ENCODE measurements at places on chromosomes 1 and 21.

GRCh38 chr21:25456672-25457071 is 150.6 kb downstream of the MRPL39 start:
- DNase-seq = no peak

DNA sequence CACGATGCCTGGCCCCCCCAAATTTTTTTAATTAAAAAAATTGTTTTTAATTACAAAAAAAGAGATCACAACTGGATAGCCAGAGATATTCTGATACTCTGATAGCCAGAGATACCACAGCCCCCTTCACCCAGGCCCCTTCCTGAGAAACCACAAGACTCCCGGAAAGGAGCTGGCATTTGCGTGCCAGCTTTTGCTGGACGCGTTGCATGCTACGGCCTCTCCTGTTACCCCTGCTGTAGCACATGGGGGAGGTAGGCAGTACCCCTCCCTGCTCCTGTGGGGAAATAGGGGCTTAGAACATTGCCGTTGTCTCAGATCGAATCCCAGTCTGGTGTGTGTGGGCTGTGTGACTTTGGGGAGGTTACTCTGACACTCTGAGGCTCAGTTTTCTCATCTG is 22.7 kb downstream of the MFAP2 start:
- DNase-seq = no peak

- DNase-seq = no peak
Measured at GRCh38 chr1:4797016-4797410, 142.6 kb downstream of the AJAP1 start.

DNA sequence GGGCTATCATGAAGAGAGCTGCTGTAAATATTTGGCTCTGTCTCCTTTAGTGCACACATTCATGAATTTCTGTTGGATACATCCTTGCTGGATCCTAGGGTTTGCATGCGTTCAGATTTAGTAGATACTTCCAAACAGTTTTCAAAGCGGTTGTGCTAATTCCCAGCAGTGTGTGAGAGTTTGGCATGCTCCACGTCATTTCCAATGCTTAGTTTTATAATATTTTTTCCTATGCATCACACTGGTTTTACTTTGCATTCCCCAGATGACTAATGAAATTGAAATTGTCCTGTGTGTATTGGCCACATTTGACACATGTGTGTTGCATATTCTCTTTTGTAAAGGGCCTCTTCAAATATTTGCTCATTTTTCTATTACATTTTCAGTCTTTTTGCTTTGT is 18.5 kb upstream of the AADACL3 start:
- DNase-seq = no peak

DNA sequence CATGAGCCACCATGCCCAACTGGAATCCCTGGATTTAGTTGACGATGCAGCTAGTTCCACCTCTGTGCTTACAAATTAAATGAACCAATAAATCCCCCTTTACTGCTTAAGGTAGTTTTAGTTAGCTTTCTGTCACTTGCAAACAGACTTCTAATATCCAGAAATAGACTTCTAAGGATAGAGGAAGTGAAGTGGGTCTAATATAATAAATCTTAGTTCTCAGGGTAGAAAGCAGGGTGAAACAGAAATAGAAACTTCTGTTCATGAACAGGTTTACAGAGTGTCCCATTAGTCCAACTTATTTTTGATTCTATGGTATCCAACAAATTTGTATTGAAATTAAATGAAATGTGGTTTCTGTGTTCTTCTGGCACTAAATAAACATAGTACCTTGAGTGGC is 20.1 kb downstream of the BCAS2 start:
- DNase-seq = no peak

DNA sequence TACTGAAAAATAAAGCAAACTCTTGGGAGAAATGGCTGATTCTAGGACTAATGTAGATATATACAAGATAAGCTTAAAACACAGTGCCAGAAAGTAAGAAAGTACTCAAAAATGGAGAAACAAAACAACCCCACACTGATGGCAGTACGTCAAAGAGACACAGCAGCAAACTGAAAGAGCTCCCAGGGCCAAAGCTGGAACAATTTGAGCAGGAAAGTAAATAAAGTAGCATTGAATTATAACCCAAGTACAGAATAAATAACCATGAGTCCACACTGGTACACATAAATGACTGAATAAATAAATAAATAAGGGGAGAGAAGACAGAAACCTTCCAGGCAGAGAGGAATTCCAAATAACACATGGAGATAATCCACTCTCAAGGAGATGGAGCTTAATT is 120.9 kb downstream of the GLUL start:
- DNase-seq = no peak

DNA sequence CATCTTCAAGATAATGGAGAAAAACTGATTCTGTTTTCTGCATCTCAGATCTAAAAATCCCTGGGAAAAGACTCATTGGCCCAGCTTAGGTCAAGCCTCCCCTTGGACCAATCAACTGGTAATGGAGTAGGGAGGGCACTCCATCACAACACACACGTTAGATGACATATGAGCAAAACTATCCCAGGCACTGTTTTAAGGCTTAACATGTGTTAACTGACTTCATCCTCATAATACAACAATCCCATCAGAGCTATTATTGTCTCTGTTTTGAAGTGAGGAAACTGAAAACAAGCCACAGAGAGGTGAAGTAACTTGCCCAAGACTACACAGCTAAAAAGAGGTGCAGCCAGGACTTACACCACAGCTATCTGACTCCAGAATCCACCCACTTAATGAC is 14.7 kb upstream of the CITED4 start:
- no peak for DNase-seq
